GOT3 (cell line): ENCODE measurements at places on chromosomes 7 and 10.

- no peak for DNase-seq
These were observed 100.3 kb downstream of the STRA8 start for GRCh38 chr7:135333946-135334345.

GRCh38 chr10:101693651-101693977 lies 1.4 kb downstream of the FBXW4 start:
- no peak for DNase-seq

DNA sequence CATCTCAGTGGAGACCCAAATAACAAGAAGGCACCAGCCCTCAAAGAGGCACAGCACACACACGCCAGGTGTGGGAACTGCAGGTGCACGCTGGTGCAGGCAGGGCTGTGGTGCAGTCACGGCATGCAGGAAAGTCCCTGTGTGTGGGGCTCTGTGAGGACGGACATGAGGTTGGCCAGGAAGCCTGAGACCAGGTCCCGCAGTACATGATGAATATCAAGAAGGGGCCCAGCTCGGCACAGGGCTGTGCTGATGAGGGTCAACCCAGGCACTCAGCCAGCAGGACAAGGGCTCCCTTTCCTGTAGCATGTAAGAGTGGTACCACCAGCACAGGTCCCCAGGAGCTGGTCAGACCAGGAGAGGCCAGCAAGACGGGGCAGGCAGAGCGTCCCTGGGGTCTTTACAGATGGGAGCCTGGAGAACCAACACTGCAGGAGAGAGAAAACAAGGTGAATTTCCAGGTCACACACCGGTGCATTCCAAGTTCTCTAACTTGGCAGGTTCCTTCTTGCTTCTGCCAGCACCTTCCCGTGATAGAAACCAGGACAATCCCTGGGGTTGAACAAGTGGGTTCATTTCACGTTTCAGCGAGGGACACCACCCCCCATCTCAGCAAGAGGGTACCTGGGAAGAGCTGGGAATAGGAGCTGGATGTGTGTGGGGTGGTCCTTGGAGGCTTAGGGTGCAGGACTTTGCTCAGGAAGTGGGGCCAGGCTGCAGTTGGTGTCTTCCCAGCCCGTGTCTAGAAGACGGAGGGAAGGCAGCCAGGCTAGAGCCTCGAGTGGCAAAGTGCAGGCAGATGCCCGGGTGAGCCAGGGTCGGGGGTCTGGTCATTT lies 244.8 kb upstream of the TCERG1L start:
- no peak for DNase-seq

- DNase-seq: no peak
These were observed 856 bp downstream of the ARHGAP21 start for GRCh38 chr10:24722676-24723385.

DNA sequence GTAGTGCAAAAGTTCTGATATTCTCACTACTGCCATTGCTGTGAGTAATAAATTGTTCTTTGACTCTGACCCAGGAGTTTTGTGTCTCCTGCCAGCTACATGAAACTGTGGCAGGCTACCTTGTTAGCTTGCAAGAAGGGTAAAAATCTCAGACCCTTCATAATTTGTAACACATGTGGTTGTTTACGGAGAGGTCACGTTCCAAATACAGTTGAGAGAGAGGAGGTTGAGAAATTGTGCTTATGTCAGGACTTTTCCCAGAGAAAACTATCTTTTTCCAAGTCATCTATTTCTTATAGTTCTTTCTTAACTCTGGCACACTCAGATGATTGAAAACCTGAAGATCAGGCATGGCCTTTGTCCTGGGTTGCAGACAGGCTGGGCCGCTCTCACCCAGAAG lies 114.4 kb upstream of the SVIL start:
- no peak for DNase-seq

GRCh38 chr7:87287738-87288341 lies 57.6 kb upstream of the CROT start:
- DNase-seq: no peak

GRCh38 chr10:96374639-96374984 lies 15.8 kb upstream of the OPALIN start:
- DNase-seq: no peak

DNA sequence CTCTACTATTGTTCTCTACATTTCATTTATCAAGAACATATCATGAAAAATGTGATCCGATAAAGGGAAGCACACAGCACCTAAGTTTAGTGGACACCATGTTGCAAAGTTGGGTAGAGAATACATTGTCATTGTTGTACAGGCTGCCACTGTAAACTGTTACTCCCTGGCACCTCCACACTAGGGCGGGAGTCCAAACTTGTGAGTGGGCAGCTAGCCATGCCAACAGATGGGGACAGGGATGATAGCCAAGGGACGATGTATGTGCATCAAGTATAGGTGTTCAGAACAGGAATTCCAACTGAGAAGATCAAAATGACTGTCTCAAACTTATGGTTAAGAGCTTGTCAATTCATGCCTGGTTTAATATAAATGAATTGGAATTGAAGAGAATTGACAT lies 31.1 kb upstream of the COMMD3 start:
- no peak for DNase-seq

- DNase-seq: no peak
These were observed 115.6 kb downstream of the GLRX3 start for GRCh38 chr10:130251766-130252165.

GRCh38 chr7:39386718-39387117 lies 179.5 kb upstream of the YAE1 start:
- no peak for DNase-seq
